ENCODE measurements at places on chromosomes 3 and 15.

DNA sequence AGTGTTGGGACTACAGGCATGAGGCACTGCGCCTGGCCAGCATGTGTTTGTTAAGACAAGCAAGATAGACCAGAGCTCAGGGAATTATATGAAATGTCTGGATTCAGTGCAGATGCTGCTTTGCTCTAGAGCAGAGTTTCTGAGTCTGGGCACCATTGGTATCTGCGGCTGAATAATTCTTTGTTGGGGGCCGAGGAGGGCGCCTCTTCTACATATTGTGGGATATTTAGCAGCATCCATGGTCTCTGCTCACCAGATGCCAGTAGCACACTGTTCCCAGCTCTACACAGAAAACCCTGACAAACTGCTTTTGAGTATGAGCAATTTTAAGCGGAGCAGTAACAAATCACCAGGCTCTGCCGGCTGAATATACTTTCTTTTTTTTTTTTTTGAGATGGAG lies 3.6 kb upstream of the LDHAL6B start:
- no peak for DNase-seq

DNA sequence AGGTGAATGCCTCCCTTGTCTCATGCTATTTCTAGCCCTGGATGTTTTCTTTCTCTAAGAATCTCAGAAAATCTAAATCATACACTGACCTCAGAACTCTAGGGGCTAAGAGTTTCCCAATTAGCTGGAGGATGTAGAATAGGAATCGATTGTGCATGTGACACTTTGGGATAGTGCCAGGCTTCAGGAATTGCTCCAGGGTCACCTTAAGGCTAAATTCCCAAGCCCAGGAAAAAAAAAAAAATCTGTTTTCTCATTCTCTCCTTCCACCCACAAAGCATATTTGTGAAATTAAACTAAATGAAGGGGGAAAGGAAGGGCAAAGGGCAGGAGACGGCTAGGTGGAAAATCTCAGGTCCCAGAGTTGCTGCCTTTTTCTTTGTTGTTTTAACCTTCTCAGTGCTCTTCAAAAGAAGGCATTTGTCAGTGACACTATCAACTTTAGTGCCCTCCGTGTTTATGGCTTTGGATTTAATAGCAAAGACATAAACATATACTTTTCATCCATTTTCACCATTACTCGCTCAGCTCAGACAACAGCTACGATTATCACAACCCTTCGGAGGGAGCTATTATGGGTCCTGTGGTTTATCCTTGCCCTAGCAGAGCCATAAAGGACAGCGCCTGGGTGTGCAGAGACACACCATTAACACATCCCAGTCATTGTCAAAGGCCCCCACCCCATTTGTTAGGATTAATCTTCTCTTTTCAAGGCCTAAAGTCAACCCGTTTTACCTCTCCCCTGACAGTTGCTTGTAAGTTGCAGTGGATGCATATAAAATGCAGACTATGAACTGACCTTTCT lies 271.7 kb downstream of the PDZRN3 start:
- DNase-seq: no peak

DNA sequence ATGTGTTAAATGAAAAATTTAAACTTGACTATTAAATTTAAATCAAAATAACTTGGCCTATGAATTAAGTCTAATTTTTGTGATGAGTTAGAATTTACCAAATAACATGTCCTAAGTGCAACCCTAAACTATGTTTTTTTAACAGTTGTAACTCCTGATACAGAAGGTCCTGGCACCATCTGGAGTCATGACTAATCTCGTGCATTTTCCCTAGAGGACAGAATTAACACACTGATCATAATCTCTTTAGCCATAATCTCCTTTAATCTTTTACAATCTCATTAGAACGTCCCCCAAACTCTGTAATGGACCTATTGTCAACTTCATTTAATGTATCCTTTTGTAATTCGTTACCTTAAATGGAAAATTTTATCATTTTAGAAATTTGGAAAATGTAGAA lies 100.6 kb downstream of the SUCNR1 start:
- DNase-seq: peak; percentile 41

- DNase-seq: no peak
Measured at GRCh38 chr15:42090781-42091180, 3.6 kb downstream of the PLA2G4D start.

GRCh38 chr3:145963111-145963510 lies 197.9 kb downstream of the PLOD2 start:
- no peak for DNase-seq

DNA sequence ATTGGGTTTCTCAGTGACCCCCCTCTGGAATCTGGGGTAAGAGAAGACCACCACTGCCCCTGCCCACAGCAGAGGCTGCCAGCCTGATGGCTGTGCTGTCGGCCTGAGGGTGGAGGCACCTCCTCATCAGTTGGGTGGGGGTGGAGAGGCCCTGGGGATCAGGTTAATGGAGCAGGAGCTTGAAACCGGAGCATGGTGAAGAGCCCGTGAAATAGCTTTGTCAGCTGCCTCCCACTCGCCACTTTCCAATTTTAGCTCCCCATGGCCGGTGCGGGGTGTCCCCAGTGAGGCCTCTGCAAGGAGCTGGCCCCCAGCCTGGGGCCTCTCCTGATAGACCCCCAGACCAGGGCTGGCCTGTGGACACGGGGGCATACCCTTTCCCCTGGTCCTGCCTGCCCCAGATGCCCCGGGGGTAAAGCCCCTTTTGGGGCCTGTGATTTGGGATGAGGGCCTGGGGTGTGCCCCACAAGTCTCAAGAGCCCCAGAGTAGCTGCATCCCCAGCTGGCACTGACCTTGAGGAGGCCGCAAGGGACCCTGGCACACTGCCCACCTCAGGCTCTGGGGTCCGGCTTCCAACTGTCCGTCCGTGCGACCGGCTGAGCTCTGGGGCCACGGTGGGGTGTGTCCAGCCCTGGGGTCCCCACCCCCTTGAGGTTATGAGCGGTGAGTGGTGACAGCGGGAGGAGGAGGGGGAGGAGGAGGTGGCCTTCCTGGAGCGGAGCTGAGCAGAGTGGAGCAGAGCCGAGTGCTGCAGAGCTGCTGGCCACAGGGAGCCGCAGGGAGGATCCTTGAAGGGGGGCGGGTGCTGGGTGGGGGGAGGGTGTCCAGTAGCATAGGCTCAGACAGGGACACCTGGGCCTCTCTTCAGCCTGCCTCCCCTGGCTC lies at the start of gene HHATL:
HHATL (minus strand) TSS at position 733 of the 886 bp plus-strand sequence. CDS start 1,972 bp downstream, outside the sequence.
- DNase-seq: no peak

- DNase-seq: no peak
Measured at GRCh38 chr15:101246824-101247745, 4.8 kb downstream of the CHSY1 start.

- DNase-seq: no peak
Measured at GRCh38 chr3:105869531-105869833, 670 bp upstream of the CBLB start.

GRCh38 chr3:30598668-30599545 lies 7.5 kb upstream of the TGFBR2 start:
- DNase-seq: no peak

- no peak for DNase-seq
Measured at GRCh38 chr3:53161450-53161819, 426 bp downstream of the PRKCD start.

- no peak for DNase-seq
Measured at GRCh38 chr3:131503320-131503635, 507 bp upstream of the MRPL3 start.

GRCh38 chr15:27426805-27427204 lies 455.8 kb downstream of the GABRG3 start:
- no peak for DNase-seq

GRCh38 chr3:134430950-134431445 lies 54.8 kb downstream of the ANAPC13 start:
- no peak for DNase-seq

DNA sequence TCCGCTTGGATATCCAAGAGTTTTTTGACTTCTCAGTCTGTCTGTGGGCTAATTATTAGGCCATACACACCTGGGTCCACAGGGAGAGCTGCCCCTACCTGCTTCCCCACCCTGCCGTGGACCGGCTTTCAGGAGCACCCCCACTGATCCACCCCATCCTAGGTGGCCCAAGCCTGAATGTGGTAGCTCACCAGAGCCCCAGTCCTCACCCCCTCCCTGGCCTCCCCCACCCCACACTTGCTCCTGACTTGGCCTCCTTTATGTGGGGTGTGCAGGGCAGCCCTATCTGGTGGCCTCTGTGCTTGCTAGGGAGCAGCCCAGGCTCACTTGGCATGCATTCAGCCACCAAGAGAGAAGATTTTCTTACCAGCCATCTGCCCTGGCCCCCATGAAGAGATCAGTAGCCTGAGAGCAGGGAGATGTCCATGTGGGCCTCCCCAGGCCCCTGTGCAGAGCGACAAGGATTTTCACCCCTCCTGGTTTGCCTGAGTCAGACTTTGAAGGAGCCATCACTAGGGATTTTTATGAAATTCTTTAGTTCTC lies 11.2 kb downstream of the LRRK1 start:
- no peak for DNase-seq

GRCh38 chr3:32632533-32633265 lies 52.3 kb upstream of the CNOT10 start:
- no peak for DNase-seq

DNA sequence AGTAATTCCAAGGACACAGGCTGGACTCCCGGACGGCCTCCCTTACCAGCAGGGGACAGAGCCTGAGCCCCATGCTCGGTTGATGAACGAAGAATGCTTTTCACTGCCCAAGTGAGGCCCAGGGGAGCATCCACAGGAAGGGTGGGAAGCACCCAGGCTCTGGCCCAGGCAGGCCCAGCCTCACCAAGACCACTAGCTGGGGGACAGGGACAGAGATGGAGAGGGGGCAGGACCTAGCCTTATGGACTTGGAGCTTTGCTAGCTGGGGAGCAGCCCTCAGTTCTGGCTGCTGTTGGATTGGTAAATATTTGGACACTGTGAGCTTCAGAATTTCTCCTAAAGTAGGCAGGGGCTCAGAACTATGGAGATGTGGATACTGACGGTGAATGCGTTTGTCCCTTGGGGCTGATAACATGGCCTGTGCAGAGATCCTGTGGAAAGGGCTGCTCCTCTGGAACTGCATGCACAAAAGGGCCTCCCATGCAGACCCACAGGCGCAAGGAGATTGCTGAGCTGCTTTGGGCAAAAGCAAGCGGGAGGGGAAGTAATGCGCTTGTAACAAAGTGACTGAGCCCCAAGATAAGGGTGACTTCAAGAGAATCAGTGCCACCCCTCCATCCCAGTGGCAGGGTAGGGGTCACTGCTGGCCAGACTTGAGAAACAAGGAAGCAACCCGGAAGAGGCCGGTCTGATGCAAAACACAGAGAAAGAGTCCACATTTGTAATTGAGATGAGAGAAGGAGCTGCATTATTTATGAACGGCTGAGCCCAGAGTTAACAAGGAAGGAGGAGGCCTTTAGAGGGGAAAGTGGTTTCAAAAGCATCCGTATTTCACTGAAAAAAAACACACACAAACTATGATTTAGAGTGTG lies 70.1 kb upstream of the MEF2A start:
- no peak for DNase-seq

GRCh38 chr3:128421966-128422365 lies 44.7 kb downstream of the DNAJB8 start:
- no peak for DNase-seq

- no peak for DNase-seq
Measured at GRCh38 chr15:52439470-52439869, 89.2 kb downstream of the MYO5A start.

DNA sequence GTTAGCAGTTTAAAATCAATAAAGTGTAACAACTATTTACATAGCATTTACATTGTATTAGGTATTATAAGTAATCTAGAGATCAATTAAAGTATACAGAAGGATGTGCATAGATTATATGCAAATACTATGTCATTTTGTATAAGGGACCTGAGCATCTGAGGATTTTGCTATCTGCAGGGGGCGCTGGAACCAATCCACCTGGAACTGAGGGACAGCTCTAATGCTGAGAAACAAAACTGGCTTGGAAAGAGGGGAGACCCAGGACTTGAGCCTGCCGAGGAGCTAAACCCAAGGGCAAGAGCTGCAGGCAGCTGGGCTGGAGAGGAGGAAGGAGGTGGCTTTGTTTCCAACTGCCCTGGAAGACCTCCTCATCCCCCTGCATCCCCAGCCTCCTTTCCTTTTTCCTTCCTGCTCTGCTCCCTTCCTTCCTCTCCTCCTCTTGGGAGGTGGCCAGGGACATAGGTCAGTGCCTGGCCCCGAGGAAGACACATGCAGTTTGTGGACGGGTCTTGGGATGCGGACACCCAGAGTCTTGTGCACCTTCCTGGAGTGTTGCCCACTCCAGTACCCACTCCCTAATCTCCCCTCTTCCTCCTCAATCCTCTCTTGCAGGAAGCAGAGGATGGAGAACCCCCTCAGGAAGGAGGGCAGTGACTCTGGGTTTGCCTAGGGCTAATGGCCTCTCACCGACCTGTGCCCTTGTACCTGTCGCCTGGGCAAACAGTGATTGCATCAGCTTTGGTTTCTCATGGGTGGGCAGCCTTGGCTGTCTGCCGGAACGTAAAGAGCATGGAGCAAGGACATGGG lies 825 bp upstream of the RTP3 start:
- DNase-seq: no peak
